Left cardiac atrium (tissue), 4 donors: ENCODE measurements at places on chromosomes 1 and 21.

GRCh38 chr1:46536527-46536926, 14.9 kb downstream of the KNCN start:
- DNase-seq: no peak

GRCh38 chr1:61498342-61498741, 226.6 kb downstream of the TM2D1 start:
- no peak for DNase-seq

GRCh38 chr1:27145934-27146354, 9.0 kb downstream of the SLC9A1 start:
- DNase-seq: no peak

GRCh38 chr1:245609354-245610150, 454.8 kb downstream of the KIF26B start:
- no peak for DNase-seq

DNA sequence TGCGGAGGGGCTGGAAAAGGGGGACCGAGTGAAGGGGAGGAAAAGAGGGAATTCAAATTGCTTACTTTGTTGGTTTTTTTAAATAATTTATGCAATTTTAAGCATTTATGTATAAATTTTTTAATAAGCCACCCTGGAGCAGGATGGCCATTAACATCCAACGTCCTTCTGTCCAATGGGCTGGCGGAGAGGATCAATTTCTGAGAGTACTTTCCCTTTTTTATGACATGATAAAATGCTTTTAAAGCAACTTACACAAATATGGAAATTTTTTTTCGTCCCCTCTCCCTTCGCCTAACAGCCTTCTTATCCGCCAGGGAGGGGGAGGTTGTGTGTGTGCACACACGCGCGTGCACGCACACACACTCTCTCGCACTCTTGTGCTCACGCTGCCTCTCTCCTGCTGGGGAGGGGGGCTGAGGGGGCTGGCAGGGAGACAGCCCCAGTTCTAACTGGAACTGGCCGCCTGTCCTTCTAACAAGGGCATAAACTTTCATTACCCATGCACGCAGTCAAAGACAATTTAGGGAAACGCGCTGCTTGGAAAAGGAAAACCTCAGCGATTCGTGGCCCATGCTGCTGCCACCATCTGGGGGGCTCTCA, 123.2 kb downstream of the CASZ1 start:
- no peak for DNase-seq

GRCh38 chr1:17191990-17192242, 13.0 kb upstream of the PADI1 start:
- no peak for DNase-seq

GRCh38 chr1:232249339-232249738, 380.6 kb downstream of the SIPA1L2 start:
- no peak for DNase-seq

DNA sequence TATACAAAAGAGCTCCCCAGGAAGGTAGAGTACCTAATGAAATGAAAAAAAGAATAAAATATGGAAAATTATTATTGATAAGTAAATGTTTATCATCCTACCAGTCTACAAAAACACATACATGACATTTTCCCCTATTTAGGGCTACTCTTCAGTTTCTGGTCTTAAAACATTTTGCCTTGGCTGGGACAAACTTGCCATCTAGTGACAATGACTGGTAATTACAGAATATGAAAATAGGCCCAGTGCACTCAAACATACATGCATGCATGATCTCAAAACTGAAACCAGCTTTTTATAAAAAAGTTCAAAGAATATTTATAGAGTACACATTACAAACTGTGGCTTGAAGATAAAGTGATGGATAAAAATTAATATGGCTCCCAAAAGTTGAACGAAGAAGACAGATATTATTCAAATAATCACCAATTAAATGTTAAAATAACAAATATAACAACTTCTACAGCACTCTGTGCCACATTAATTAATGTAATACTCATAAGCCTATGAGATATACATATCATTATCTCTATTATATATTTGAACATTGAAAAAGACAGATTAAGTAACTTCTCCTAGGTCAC, 10.5 kb upstream of the RNPC3 start:
- DNase-seq: no peak

DNA sequence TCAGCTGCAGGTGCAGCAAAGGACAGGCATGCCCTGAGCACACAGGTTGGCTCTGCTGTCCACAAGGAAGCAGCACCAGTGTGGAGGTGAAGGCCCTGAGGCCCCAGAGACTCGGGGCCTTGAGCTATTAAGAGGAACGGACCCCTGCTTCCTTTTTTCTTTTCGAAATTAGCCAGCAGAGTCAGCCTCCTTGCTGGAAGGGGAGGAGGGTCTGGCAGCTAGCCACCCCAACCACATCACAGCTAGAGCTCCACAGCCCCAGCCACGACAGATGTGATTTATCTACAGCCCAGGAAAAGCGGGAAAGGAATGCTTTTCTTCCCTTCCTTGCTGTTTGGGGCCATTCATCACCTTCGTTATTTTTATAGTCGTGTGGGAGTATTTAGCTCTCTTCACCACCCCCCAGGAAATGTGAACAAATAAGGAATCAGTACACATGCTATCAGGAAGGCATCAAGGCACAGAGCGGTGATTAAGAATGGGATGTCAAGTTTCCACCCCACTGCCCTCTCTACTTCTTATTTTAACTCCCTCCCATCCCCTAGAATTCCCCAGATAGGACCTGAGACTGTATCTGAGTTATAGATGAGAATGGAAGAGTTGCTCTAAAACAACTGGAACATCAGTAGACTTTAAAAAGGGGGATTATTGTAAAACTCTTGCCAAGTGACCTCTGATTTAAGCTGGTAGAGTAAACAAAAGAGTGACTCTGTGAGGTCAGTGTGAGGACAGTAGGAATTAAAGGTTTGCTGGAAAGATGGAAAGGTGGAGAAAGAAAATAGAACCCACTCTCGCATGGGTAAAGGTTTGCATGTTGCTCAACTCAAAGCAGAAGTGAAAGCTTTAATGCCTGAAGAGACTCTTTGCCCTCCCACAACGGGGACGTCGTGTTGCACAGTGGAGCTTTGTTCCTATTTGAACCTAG, 224.7 kb upstream of the GJB5 start:
- DNase-seq: no peak

- DNase-seq: no peak
Observed at GRCh38 chr1:10898921-10899320, 102.5 kb upstream of the CASZ1 start.
